ENCODE measurements at places on chromosomes 3 and 15.

GRCh38 chr3:138681463-138682220 is 73.1 kb downstream of the FAIM start:
- no peak for DNase-seq

DNA sequence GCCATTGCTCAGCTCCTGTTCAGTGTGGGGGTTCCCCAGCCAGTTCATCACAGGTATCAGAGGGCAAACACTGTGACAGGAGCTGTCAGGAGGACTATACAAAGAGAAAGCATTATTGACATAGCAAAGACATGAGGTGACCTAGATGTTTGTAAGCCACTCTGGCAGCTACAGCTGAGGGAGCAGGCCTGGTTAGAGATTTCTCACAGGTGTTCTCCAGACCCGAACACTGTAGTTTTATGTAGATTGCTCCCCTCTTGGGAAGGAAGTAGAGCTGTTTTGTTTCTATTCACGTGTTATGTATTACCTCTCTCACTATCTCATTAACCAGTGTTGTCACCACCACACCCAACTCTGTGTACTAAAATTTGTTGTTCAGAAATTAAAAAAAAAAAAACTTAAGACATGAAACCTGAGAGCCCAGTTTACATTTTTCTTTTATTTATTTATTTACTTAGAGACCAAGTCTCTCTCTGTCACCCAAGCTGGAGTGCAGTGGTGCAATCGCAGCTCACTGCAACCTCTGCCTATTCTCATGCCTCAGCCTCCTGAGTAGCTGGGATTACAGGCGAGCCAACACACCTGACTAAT is 123.7 kb downstream of the RBPMS2 start:
- DNase-seq, result no peak

GRCh38 chr15:80778621-80778963 is 578 bp upstream of the CEMIP start:
- DNase-seq, result no peak

- DNase-seq, result peak; percentile 67
Measured at GRCh38 chr3:141646760-141647561, 91.1 kb upstream of the RNF7 start.

- DNase-seq, result no peak
Measured at GRCh38 chr3:178388473-178388872, 147.8 kb upstream of the KCNMB2 start.

GRCh38 chr3:3798631-3799113 is 559 bp upstream of the LRRN1 start:
- DNase-seq, result no peak

DNA sequence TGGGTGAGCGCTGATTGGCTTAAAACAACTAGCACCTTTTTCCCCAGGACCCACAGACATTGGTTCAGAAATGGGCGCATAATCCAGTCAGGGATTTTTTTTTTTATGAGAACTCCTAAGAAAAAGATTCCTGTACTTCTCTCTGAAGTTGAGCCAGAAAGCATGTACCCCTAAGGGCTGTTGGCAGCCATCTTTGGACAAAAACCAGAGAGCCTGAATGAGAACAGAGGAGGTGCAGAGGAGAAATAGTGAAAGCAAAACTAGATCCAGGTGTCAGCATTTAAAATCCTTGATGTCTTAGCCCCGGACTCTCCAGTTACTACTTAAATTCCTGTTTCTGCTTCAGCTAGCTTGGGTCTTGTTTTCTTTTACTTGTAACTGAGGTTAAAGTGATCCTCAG is 1.9 kb upstream of the SLC27A2 start:
- no peak for DNase-seq

- DNase-seq, result no peak
Measured at GRCh38 chr3:152858170-152858800, 23.4 kb downstream of the P2RY1 start.

- DNase-seq, result no peak
Measured at GRCh38 chr3:40886660-40887425, 312.5 kb upstream of the CTNNB1 start.

- peak; percentile 84 for DNase-seq
Measured at GRCh38 chr3:57951066-57951882, 56.9 kb upstream of the FLNB start.

DNA sequence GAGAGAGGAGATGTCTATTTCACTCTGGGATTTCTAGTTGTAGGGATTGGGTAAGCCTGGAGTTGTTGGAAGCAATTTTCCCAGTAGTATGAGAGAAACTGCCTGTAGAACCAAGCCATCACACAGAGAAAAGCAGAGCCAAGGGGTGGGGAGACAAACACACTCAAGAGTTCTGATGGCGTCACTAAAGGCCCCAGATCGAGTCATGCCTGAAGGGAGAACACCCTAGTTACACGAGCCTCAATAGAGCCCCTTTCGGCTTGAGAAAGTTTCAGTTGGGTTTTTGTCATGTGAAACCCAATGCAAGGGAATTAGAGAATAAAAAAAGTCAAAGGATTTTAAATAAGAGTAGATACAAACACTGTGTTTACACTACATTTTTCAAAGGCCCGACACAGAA is 66.1 kb upstream of the PFN2 start:
- no peak for DNase-seq

GRCh38 chr3:165805946-165806561 is 31.2 kb downstream of the BCHE start:
- DNase-seq, result no peak

DNA sequence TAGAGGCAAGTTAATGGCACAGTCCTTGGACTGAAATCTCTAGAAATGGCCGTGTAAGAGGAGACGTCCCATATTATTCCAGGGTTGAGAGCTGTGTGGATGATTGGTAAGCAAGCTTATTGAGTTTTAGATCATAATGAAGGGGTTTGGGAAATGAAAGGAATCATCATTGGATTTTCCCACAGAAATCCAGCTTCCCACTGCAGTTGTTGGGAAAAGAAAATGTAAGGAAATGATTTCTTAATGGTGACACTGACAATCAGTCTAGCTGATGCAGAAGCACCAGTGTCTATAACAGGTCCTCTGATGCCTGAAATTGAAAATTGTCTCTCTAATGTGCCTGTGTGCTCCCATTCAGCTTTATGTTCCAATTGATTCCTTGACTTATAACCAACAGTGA is 728.6 kb downstream of the GRM7 start:
- no peak for DNase-seq

- no peak for DNase-seq
Measured at GRCh38 chr15:45230245-45230965, 21.6 kb upstream of the SLC28A2 start.

GRCh38 chr15:86654501-86654900 is 574.8 kb downstream of the AGBL1 start:
- DNase-seq, result no peak

DNA sequence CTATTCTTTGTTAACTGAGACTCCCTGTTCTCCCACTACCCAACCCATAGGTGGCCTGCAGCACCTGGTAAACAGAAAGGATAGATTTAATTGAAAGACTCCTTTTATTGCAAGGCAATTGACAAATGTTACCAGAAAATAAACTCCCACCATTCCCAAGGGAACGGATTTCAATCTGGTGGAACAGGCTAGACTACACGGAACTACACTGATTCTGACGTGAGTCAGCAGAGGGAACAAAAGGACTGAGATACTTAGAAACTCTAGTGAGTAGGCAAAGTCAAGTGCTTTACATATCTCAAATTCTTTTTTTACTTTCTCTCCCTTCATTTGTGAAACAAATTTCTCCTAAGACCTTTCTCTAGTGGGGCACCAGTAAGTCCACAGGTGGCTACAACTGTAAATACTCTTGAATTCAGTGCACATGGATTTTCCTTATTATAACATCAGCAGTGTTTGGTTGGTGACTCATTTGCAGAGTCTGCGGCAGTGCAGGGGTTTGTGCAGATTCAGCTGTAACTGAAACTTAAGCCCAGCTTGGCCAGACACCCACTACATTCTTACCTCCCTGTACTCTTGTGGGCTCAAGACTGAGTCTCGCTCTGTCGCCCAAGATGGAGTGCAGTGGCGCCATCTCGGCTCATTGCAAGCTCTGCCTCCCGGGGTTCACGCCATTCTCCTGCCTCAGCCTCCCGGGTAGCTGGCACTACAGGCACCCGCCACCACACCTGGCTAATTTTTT is 34.3 kb upstream of the PLSCR2 start:
- DNase-seq, result peak; percentile 46

DNA sequence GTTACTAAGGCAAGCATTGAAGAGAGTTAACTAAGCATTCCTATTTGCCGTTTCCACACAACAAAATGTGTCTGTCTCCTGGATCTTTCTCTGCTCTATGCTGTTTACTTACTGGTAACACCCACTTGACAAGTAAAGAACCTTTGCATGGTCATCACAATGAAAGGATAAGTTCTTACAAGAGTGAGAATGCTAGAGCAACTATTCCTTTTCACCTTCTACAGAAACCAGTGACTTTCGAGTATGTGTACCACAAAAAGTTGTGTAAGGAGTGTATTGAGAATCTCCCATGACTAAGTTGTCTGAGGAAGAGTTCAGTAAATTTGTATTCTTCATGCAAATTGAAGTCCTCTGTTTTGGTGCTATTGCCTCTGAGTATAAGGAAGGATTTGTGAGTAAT is 10.8 kb downstream of the TIPARP start:
- no peak for DNase-seq

DNA sequence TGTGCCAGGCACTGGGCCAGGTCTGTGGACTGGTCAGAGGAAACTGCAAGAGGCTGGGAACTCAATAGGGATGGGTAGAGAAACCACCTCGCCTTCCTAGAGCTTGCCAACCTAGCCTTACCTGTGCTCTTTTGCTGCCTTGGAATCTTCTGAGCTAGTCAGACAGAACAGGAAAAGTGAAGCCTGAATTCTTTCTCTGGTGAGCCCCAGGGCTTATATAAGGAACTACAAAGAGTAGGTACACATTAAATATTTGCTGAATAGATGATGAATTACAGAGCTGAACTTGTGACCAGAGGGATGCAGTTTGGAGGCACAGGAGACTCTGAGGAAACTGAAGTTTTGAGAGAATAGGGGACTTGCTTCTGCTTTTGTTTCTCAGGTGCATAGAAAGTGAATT is 15.6 kb upstream of the FBXW12 start:
- no peak for DNase-seq

- no peak for DNase-seq
Measured at GRCh38 chr15:87348746-87349145, 907.8 kb downstream of the NTRK3 start.

DNA sequence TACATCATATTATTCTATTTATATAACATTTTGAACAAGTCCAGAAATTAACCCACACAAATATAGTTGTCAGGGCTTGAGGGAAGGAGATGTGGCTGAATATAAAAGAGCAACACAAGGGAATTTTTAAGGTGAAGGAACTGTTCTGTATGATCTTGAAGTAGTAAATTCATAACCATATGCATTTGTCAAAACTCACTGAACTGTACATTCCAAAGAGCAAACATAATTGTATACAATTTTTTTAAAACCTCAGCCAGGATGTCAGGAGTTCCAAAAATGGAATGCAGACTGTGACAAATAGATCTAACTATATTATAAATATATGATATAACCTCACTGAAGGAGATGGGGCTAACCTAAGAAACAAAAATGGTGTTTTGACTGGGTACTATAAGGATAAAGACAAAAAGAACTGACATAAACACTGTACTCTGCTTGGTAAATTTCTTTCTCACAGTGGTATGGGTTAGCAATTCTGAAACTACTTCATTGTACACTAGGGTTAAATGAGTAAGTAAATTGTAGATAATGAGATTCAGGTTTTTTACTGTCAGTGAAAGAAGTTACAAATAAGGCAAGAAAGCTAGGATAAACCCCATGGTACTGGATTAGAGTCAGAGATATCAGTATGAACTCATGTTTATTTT is 14.4 kb downstream of the GOLGB1 start:
- no peak for DNase-seq

DNA sequence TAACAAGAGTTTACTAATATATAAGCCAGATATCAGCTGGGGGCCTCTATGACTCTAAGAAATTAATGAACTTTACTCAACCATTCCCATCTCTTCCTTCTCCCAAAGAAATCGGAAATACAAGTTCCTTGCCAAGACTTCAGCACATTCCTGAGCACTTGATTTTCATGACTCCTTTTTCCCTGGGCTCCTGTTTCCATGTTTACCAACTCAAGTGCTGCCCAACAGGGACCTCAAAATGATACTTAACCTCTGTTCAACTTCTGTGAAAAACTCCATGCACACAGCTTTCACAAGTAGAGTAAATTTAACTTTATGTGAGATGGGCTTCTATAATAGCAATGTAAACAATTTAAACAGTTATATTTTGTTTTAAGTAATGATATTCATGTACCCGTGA is 315.8 kb upstream of the CDIN1 start:
- DNase-seq, result peak; percentile 5

- DNase-seq, result peak; percentile 45
Measured at GRCh38 chr3:87298111-87298718, 21.8 kb upstream of the POU1F1 start.
